Cortex of kidney (tissue), 1 donor: ENCODE measurements at places on chromosomes 1 and 21.

DNA sequence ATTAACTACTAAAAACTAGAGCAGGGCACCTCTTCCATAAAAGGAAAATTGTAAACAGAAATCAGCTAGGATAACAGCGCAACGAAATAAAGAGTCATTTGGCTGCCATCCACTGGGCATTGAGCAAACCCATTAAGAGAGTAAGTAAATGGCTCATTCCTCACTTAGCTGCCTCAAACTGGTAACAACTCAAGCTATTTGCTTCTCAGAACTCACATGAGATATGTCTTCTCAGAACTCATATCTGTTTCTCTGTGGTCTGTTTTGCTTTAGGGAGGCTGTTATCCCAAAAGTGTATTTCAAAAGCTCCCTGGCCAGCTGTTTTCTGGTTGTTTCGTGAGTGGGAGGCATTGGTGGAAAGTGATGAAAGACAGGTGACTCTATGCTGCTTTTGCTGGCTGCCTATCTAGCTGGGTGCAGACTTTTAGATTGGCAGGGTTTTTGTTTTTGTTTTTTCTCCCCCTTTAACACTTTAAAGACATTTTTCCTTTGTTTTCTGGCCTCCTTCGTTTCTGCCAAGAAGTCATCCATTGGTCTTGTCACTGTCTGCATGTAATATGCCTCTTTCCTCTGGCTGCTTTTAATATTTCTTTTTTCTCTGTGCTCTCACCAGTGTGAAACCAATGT lies 269.2 kb upstream of the RGS18 start:
- no peak for DNase-seq

GRCh38 chr1:6347641-6348487 lies 45.7 kb downstream of the ACOT7 start:
- DNase-seq: no peak

DNA sequence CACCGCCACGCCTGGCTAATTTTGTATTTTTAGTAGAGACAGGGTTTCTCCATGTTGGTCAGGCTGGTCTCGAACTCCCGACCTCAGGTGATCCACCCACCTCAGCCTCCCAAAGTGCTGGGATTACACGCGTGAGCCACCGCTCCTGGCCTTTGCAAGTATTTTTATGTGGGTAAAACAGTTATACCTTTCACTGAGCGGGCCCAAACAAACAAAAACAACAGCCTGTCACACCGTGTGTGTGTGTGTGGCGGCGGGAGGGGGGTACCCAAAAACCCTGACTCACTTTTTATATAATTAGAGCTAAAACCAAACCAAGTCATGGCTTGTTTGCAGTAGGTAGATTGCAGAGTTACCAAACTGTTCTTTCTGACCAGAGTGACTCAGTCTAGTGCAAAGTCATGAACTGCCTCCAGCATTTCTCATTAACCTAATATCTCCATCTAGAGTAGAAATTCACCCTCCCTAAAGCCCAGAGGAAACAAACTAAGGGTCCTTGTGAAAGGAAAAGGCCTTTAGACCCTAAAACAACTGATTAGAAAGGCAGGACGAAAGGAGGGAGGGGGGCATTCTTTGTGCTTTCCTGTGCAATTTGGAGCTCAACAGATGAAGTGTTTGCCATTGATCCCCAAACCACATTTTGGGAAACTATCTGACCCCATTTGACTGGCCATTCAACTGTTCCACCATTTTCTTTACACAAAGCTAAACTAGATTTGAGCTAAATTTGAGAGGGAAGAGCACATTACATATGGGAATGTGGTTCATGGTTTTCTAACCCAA lies 181.0 kb downstream of the DHRS3 start:
- DNase-seq: no peak

DNA sequence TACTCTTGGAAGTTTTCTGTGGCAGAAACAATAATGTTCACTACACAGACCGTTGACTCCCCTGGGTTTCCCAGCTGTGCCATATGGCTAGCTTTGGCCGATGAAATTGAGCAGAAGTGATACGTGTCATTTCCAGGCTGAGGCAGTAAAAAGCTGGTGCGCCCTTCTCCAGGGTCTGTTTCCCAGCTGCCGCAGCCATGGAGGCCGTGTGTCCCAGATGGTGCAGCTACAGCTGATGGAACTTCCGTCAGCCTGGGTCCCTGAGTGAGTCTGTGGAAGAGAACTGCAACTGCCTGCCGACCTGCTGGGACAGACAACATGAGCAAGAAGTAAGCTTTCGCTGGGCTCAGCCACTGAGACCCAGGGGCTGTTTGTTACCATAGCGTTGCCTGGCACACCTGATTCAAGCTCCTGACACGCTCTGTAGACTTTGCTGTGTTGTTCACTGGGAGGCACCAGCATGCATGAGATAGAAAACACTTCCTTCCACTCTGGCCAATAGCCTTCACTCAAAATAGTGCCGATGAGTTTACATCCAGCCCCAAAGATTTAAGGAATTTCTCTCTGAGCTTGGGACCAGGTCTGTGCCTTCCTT lies 116.3 kb upstream of the SLC25A33 start:
- no peak for DNase-seq

- DNase-seq: no peak
These were observed 372.2 kb upstream of the PKN2 start for GRCh38 chr1:88311907-88312306.

DNA sequence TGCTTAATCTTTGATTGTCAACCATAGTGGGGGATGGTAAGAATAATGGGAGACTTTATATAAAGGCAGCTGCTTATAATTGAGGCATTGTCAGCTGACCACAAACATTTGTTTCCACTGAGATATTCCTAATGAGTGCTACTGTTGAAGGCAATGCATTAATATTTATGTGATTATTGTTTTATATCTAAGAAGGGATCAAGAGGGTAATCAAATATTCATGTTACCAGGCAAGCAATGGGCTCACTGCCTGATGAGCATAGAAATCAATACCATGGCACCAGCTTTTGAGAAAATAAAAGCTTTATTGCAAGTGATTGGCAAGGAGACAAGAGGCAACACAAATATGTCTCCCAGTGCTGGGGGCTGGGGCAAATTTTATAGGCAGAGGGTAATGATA lies 706.7 kb upstream of the ADAMTS5 start:
- DNase-seq: no peak

DNA sequence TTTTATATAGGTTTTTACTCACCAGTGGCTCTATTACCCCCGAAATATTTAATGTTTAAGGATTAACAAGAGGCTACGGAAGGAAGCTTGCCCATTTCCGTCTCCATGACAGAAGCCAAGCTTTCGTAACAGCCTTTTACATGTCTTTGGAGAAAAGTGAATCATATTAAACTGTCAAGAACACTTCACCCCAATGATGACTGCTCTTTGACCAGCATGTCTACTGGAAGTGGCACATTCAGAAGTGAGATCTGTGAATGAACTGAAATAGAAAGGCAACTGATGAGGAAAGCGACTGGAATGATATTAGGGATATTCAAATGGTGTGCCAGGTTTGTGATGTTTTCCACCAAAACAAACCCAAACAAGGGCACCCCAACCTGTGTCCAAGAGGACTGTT lies 8.5 kb upstream of the PRDM15 start:
- DNase-seq: no peak

DNA sequence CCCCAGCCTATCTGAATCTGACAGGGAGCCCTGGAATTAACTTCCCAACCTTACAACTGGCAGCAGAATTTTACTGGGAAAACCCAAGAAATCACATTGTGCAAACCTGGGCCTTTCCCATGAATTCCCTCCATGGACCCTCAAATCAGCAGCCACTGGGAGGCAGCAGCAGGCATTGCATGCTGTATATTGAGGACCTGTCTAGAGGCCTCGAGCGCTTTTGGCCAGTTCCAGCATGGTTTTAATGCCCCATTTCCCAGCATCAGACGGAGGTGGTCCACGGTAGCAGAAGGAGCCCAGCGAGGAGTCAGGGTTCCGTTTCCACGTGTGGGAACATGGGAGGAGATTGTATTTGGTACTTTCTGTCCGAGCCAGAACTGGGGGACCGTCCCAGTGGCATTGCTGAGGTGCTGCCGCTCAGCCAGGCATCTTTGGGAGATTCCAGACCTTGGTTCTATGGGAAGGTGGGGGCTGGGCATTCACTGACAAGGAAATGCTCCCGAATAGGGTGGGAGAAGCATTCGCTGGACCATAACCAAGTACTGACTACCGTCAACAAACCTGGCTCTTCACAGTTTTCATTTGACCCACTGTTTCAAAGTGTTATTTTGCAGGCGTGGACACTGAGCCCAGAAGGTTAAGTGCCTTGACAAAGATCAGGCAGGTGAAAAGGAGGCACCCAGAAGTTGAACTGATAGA lies 15.9 kb downstream of the BMP8A start:
- no peak for DNase-seq

GRCh38 chr21:15406791-15407190 lies 323.0 kb upstream of the USP25 start:
- no peak for DNase-seq

- no peak for DNase-seq
These were observed 354.3 kb downstream of the SRGAP2C start for GRCh38 chr1:121538943-121539575.
